RWPE2 (cell line): ENCODE measurements at places on chromosomes 3 and 15.

DNA sequence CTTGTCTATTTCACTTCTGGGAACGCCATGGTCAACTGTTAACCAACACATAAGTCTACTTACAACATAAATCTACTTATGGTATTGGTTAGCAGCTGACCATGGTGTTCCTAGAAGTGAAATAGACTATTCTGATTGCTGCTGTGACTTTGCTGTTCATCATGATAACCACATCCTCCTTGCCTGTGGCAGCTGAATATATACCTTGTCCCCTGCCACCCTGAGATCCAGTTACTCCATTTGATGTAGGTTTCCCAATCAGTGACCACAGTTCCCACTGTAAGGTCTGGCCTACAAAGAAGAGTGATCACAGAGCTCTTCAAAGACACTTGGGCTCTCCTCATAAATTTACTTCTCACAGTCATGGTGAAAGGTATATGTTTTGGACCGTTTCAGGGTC is 66.8 kb upstream of the ALDH1A3 start:
- no peak for DNase-seq

GRCh38 chr3:40877631-40878463 is 321.5 kb upstream of the CTNNB1 start:
- DNase-seq: no peak

DNA sequence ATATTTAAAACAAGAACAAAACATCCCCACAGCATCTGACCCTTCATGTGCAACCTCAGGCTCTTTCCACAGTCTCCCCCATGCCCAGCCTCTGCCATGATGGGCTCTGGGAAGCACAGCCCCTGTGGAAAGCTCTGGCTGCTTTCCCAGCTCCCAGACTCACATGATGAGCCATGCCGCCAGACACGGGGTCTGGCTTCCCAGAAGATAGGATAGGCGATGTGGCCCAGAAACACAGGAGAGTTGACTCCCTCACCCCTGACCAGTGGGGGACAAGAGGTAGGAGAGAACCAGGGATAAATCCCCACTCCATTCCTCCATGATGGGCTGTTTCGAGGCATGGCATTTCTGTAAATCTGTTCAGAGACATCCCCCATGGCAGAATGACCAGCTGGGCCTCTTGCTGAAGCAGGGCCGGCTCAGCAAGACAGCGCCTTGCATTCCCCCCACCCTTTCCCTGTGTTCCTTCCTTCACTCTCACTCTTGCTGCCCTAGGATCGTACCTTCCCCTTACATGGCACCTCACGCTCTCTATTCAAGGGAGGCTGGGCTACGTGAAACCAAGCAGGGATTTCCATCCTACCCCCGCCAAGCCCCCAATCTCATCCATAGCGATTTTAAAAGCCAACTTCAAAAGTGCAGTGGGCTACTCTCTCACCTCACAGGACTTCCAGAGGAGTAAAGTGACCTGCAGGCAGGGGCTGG is 192.4 kb downstream of the ABHD5 start:
- no peak for DNase-seq

GRCh38 chr3:26515351-26515750 is 107.2 kb upstream of the LRRC3B start:
- no peak for DNase-seq
